Kidney (tissue), 22 donors: ENCODE measurements at places on chromosomes 3 and 15. TPM values are rescaled to one million over a fixed set of nuclear protein-coding genes. Genes with fewer than 3 reads are reported as not detected.

GRCh38 chr3:169556349-169556870, 107.1 kb downstream of the MECOM start:
- H3K4me1 ChIP-seq, result peaks cover 7% of the 10 kb centered on the region
- H3K27ac ChIP-seq, result peak overlapping the region; percentile 56
- no peaks in the 10 kb centered on the region for H3K27me3 ChIP-seq
- no peaks in the 10 kb centered on the region for H3K36me3 ChIP-seq

DNA sequence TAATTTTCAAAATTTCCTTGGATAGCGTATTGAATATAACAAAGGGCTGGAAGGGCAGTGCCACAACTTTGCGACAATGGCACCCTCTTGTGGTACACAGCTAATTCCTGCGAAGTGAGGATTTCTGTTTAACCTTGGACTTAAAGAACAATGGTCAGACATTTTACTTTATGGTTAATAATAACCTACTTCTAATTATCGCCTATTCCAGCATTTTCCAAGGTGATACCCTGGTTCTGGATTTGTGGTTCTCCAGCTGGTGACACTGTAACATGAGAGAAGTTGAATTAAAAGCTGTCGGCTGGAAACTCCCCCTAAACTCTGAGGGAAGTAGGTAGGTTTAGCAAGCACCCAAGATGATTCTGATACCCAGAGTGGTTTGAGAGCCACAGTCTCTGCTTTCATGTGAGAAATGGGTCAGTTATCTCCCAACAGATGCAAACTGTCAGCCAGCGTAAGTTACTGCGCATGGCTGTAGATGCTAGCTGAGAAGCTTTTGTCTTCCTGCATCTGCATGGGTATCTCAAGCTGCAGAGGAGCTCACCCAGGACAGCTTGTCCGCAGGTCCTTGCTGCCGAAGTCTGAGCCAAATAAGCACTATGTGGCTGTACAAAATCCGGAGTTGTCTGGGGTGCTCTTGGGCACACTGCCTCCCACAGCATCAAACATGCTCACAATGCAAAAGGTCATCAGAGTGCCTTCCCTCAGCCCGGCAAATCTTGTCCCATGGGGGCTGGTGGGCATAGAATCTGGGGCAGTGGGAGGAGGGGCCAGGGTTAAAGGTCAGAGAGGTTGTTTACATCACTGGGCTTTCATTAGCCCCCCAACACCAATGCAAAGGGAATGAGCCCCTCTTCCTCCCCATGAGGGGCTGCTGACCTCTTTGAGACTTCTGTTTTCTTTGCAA, 6.6 kb upstream of the CHSY1 start:
- no peak overlapping the region for H3K27ac ChIP-seq
- H3K4me3 ChIP-seq, result no peak overlapping the region
- H3K27me3 ChIP-seq, result no peaks in the 10 kb centered on the region
- H3K36me3 ChIP-seq, result no peaks in the 10 kb centered on the region
- peaks cover 4% of the 10 kb centered on the region for H3K4me1 ChIP-seq

DNA sequence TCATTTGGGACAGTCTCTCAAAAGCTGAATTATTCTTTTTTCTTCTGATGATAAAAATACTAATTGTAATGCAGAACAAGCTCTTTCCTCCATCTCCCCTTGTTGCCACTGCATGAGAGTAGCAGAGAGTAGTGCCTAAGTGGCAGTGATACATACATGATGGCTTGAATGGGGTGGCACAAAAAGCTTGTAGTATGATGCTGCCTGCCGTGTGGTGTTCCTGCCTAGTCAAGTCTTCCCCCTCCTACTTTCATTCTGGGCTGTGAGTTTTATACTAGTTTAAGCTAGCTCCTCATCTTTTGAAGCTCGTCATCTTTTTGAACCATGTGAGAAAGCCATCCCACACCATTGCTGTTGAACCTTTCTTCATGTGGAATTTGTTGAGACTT, 230.5 kb downstream of the NFKBIZ start:
- H3K36me3 ChIP-seq, result no peaks in the 10 kb centered on the region
- no peak overlapping the region for H3K27ac ChIP-seq
- H3K27me3 ChIP-seq, result no peaks in the 10 kb centered on the region
- H3K4me3 ChIP-seq, result no peak overlapping the region
- no peak for DNase-seq

- no peaks in the 10 kb centered on the region for H3K27me3 ChIP-seq
- H3K36me3 ChIP-seq, result no peaks in the 10 kb centered on the region
- no peaks in the 10 kb centered on the region for H3K4me1 ChIP-seq
- H3K4me3 ChIP-seq, result no peak overlapping the region
- DNase-seq, result no peak
Observed at GRCh38 chr3:18236726-18237125, 188.4 kb downstream of the SATB1 start.

- DNase-seq, result no peak
- no peaks in the 10 kb centered on the region for H3K27me3 ChIP-seq
- H3K36me3 ChIP-seq, result no peaks in the 10 kb centered on the region
Observed at GRCh38 chr3:197183582-197183981, 114.8 kb downstream of the DLG1 start.

- no peak overlapping the region for H3K27ac ChIP-seq
- no peaks in the 10 kb centered on the region for H3K27me3 ChIP-seq
- DNase-seq, result no peak
- H3K4me1 ChIP-seq, result no peaks in the 10 kb centered on the region
- no peak overlapping the region for H3K4me3 ChIP-seq
Observed at GRCh38 chr3:179760944-179761343, 108.1 kb downstream of the USP13 start.

The ARNT2 gene
- total RNA-seq, result 38.2 TPM

The ITIH1 gene
- total RNA-seq, result 0.22 TPM

The GXYLT2 gene
- 3.8 TPM for total RNA-seq

The AHSG gene
- not detected for total RNA-seq

DNA sequence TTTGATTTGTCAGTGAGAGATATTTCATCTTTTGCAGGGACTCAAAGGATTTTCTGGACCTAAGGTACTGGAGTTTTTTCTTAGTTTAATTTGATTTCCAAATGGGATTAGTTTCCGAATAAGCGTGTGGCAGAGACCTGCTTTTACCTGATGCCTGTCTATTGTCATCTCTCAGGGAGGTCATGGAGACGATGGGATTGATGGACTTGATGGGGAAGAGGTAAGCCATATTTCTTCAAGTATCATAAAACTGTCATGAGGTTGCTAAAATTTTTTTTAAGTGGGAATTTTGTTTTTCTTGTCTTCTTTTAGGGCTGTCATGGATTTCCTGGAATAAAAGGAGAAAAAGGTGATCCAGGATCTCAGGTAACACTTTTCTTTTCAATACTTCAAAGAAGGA, 60.5 kb downstream of the COL6A5 start:
- H3K27me3 ChIP-seq, result no peaks in the 10 kb centered on the region
- no peaks in the 10 kb centered on the region for H3K36me3 ChIP-seq
- H3K4me1 ChIP-seq, result no peaks in the 10 kb centered on the region
- H3K27ac ChIP-seq, result no peak overlapping the region

DNA sequence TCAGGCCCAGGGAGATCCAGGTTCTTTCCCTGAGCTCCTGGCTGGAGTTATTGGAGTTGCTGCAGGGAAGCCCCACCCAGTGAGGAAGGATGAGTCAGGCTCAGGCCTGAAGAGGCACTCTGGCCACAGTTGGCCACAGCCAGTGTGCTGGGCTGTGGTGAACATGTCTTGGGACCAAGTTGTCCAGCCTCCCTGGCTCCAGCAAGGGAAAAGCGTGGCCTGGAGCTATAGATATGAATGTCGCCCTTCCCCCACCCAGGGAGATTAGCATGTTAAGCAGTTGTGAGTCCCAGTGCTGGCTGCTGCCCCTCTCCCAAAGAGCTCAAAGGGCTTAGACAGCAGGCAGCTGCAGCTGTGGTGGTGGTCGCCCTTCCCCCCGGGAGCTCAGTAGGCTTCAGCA, 963.2 kb downstream of the ROBO2 start:
- H3K36me3 ChIP-seq, result no peaks in the 10 kb centered on the region
- H3K27me3 ChIP-seq, result no peaks in the 10 kb centered on the region
- no peak overlapping the region for H3K27ac ChIP-seq
- no peak overlapping the region for H3K4me3 ChIP-seq

DNA sequence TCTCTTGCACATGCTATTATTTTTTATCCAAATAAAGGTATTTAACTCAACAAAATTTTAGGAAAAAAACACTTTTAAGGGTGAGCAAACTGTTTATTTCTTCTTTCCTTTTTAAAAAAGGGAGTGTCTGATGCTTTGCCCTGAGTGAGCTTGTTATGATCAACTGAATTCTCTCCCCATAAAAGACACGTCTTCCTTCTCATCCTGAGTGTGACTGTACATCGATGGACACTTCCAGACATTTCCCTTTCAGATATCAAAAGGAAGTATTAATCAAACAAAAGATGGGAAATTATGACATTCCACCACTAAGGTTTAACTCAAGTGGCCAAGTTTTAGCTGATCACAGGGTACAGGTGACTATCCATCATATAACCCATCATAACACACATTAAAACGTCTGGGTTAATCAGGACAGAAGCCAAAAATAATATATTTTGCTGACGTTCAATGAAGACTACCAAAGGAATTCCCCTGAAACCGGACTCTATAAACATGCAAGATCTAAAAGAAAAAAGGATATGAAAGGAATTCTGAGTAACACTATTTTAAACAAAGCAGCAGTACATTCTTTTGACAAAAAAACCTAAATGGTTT, 354.8 kb downstream of the MECOM start:
- H3K4me3 ChIP-seq, result no peak overlapping the region
- no peak overlapping the region for H3K27ac ChIP-seq
- DNase-seq, result no peak

The FAM3D gene
- 0.60 TPM for total RNA-seq

The GOLGA6L10 gene
- 2.5 TPM for total RNA-seq

The SPATA16 gene
- not detected for total RNA-seq

GRCh38 chr3:69540706-69541581, 155.1 kb upstream of the FRMD4B start:
- DNase-seq, result no peak
- no peak overlapping the region for H3K27ac ChIP-seq
- no peaks in the 10 kb centered on the region for H3K4me1 ChIP-seq
- H3K27me3 ChIP-seq, result peaks cover 2% of the 10 kb centered on the region
- no peak overlapping the region for H3K4me3 ChIP-seq

The DPH3 gene
- total RNA-seq, result 19.3 TPM

DNA sequence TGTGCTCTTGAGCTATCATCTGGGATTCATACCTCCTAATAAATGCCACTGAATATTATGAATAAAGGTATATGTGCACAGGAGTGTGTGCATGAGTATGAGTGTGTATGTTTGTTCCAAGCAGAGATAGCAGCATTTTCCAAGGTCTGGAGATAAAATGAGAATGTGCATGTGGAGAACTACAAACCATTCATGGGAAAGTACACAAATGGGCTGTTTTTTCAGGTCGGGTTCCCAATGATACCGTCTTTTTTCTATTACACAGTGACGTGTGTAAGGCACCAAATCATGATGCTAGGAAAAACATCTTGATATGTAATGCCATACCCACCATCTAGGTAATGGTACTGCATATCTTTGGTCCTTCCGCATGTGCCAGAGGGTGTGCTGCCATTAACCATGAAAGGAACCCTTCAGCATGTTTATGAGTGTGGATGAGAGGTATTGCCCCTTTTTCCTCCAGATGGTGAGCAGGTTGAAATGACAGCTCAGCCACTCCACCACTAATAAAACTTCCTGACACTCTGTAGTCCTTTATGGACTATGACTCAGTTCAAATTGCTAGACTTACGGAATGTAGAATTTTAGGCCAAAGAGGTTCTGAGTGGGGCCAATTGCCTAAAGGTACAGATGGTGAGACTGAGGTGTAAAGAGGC, 36.4 kb upstream of the COPB2 start:
- H3K27me3 ChIP-seq, result no peaks in the 10 kb centered on the region
- DNase-seq, result no peak
- H3K36me3 ChIP-seq, result no peaks in the 10 kb centered on the region
- H3K4me3 ChIP-seq, result no peak overlapping the region
- H3K4me1 ChIP-seq, result no peaks in the 10 kb centered on the region

GRCh38 chr15:65056106-65056505, 10.9 kb downstream of the SLC51B start:
- H3K36me3 ChIP-seq, result no peaks in the 10 kb centered on the region
- H3K27me3 ChIP-seq, result no peaks in the 10 kb centered on the region
- no peak overlapping the region for H3K27ac ChIP-seq
- peaks cover 12% of the 10 kb centered on the region for H3K4me1 ChIP-seq
- H3K4me3 ChIP-seq, result no peak overlapping the region
